ENCODE measurements at places on chromosomes 3 and 15.

GRCh38 chr3:120907659-120908029 is 361 bp upstream of the STXBP5L start:
- no peak for DNase-seq

GRCh38 chr3:183975981-183976662 is 41.6 kb downstream of the ABCC5 start:
- no peak for DNase-seq

DNA sequence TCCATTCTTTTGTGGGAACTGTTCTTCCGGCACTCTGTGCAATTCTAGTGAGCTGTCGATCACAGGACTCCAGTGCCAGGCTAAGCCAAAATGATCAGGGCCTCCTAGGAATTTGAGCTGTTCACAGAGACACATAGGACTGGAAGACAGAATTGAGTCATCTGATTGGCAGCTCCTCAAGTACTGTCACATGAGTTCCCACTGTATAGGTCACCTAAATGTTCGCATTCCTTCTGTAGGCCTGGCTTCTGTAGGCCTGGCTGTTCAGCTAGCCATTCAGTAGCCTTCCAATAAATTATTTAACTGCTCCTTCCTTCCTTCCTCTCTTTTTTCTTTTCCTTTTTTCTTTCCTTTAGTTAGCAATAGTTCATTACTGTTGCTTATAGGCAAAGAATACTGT is 4.3 kb downstream of the PROS1 start:
- no peak for DNase-seq

GRCh38 chr3:64229903-64230302 is 4.6 kb upstream of the PRICKLE2 start:
- DNase-seq, result no peak

DNA sequence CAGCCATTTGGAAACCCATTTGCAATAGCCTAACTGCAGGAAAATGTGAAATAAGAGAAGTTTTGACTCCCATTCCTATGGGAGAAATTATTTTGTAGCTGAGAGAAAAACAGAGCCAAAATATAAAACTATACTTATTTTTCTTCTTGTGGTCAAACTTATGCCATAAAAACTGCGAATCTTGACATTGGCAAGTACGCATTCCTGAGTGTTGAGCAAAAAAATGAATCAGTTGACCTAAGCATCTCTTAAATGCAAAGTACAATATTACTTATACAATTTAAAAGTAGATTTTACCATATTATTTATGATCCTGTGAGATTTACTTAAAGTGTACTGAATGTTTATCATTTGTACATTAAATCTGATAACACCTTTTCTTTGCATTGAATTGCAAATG is 50.1 kb upstream of the CMC1 start:
- no peak for DNase-seq

- DNase-seq, result no peak
Observed at GRCh38 chr3:177050501-177051237, 146.6 kb downstream of the TBL1XR1 start.

DNA sequence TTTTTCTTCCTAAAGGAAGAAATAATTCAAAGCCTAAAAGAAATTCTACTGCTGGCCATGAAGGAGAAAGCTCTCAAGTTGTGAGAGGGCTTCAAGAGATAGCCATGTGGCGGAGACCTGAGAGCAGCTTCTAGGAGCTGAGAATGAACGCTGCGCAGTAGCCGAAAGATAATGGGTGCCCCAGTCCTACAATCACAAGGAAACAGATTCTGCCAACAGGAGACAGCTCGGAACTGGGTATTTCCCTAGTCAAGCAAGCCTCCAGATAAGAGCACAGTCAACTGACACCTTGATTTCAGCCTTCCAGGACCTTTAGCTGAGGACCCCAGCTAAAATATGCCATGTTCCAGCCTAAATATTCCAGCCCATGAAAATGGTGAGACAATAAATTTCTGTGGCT is 824.1 kb downstream of the FHIT start:
- DNase-seq, result no peak

- DNase-seq, result no peak
Observed at GRCh38 chr3:40055361-40055760, 246.0 kb downstream of the MYRIP start.

- DNase-seq, result no peak
Observed at GRCh38 chr15:52200831-52201365, 9.7 kb upstream of the GNB5 start.

DNA sequence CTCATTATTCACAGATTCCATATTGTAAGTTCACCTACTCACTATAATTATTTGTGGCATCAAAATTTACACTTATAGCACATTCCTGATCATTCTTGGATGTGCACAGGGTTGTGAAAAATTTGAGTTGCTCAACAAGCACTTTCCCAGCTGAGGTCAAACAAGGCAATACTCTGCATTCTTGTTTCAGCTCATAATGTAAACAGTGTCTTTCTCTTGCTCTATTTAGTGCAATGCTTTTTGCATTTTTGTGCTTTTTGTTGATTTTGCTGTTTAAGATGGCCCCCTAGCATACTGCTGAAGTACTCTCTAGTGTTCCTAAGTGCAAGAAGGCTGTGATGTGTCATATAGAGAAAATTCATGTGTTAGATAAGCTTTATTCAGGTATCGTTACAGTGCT is 66.7 kb upstream of the TNIK start:
- DNase-seq, result no peak

DNA sequence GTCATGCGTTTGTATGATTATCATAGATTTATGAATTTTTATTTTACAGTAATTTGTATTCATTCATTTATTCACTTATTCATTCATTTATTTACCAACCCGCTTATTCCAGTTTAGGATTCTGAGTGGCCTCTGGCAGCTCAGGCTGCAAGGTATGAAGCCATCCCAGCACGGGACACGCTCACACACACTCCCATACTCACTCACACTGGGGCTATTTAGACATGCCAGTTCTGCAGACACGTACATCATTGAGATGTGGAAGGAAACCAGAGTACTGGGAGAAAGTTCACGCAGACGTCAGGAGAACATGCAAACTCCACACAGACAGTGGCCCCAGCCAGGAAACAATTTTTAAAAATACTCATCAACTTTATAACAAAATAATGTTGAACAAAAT is 5.1 kb downstream of the CDIN1 start:
- DNase-seq, result no peak

GRCh38 chr3:46946416-46946815 is 30.1 kb downstream of the CCDC12 start:
- no peak for DNase-seq

GRCh38 chr3:187011915-187012314 is 81.6 kb downstream of the ST6GAL1 start:
- DNase-seq, result no peak

DNA sequence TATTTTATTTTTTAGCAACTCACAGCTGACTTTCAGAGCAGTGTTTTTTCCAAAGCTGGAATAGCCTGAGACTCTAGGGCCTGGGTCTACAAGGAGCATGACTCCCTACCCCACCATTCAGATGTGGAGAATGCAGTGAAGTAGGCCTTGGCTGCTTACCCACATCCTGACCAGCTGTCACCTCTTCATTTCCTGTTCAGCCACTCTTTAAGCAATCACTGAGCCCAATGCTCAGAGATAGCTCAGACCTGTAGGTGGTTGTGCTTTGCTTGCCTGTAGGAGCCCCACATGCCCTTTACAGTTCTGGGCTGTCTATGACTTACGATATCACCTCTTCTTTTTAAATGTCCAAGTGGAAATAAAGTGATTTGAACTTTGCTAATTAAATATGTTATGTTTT is 148.1 kb downstream of the NEK11 start:
- no peak for DNase-seq

GRCh38 chr3:89957451-89957850 is 850.0 kb downstream of the EPHA3 start:
- no peak for DNase-seq

- no peak for DNase-seq
Observed at GRCh38 chr15:78989701-78990240, 44.9 kb upstream of the CTSH start.

GRCh38 chr15:77031376-77032050 is 36.6 kb downstream of the PSTPIP1 start:
- no peak for DNase-seq

DNA sequence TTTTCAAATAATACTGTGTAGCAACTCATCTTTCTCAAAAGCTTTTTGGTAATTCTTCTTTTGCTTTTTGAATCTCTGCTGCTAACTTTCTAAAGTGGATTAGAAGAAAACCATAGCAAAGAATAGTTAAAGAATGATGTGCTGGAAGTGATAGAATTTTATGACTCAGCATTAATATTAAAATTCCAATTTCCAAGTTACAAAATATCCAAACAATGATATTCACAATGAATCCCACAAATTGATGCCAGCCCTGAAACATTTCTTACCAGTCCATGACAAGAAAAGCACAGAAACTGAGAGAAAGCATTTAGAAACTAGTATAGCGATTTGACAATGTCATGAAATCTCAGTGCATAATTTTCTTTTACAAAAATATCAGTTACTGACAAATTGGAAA is 482.2 kb downstream of the RBMS3 start:
- no peak for DNase-seq

DNA sequence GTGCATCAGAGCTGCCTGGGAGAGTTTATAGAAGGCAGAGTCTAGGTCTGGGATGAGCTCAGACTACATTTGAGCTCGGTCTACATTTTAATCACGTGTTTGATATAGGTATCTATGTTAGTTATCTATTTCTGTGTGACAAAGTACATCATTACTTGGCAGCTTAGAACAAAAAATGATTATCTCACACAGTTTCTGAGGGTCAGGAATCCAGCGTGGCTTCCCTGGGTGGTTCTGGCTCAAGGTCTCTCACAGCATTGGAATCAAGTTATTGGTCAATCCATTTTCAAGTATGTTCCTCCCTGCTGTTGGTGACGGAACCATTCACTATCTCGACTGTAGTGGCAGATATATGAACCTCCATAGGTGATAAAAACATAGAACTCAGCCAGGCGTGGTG is 71.7 kb downstream of the ABHD5 start:
- no peak for DNase-seq

DNA sequence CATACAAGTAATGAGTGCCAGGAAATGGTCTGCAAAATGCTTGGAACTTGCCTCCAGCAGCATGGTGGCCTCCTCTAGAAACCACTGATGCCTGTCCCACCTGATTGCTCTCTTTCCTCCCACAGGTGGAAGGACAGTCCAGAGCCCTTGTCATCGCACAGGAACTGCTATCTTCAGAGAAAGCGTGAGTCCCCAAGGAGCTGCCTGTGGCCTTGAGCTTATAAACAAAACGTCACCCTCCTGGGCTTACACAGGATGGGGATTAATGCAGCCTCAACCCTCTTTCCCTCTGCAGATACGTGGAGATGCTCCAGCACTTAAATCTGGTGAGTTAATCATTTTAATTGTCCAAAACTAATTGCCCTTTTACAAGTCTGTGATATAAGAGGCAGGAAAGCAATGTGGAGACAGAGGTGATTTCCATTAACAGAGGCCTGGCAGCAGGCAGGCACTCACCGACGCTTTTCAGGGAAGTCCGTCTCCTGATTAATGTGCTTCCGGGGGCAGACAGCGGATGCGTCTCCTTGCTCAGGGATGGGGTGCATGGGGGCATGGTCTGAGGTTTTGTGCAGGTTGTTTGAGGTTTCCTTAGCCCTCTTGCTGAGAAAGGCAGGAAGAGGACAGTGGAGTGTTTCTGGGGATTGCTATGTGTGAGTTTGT is 61.8 kb downstream of the FGD5 start:
- no peak for DNase-seq

DNA sequence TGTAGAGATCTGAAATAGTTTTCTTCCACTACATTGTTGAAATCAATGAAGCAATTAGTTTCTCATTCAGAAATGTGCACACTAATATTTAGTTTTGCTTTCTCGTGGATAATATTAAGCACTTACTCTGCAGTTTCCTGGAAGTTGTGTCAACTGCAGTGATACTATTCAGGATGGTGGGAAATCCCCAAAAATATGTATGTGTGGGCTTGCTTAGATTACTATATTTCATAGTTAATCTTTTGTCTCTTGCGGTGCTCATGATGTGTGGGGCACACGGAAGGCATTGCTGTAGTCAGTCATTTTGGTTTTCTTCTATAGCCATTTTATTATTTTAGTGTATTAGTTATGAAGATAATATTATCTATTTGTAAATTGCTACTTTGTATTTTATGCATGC is 19.7 kb downstream of the RAB11A start:
- no peak for DNase-seq

GRCh38 chr3:192947421-192947820 is 29.8 kb upstream of the MB21D2 start:
- no peak for DNase-seq

DNA sequence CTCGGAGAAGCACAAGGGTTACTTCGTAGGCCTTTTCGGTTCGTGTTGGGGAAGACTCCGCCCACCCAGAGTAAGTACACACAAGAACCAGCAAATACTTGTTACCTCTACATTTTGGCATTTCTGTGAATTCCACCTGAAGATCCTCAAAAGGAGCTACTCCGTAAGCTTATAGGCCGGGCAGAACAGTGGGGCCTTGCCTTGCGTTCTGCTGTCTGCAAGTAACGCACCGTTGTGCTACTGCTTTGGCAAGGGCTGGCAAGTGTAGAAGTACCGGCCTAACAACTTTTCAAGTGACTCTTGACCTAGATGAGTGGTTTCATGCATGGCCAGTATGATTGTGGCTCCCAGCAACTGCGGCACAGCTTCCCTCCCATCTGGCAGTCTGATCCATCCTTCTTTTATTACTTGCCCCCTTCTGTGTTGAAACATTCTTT is 6.4 kb upstream of the DNAAF4 start:
- no peak for DNase-seq

- no peak for DNase-seq
Observed at GRCh38 chr15:48451241-48451640, 120.0 kb downstream of the DUT start.

DNA sequence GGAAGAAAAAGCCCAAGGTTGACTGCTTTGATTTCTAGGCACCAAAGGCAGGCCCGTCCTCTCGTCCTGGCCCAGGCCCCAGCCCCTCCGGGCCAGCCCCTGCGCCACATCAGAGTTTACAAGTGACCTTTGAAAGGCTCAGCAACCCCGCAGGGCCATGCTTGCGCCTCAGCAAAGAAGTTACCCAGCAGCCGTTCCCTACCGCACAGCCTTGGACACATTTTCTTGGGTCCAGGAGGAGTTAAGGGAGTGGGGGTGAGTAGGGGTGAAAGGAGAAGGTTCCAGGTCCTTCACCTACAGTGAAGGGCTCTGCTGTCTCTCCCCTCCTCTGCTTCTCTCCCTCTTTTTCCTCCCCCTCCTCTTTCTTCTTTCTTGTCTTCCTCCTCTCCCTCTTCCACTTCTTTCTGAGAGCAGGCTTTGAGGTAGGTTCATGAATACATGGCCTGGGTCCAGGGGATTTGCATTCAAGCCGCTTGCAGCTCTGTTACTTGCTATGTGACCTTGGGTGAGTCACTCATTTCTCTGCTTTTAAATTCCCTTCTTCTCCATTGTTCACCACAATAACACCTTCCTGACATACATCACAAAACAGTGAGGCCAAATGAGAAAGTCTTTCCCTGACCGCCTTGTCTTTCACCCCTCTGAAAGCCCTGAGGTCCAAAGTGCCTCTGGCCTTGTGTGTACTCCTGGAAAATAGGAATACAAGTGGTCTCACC is 223.3 kb upstream of the TPRG1 start:
- no peak for DNase-seq

DNA sequence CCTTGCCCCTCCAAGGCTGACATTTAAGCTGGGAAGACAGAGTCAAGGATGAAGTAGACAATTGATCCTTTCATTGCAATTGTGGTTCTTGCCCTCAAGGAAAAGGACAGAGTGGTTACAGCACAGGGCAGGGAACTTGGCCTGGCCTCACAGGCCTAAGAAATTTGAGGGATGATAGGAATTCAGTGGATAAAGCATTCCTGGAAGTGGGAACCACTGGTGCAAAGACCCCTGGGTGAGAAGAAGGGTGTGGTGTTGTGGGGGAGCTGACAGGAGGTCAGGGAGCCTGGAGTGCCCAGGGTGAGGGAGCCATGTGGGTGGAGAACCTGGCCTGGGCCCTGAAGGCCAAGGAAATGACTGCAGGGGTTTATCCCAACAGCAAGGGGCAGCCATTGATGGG is 287.4 kb downstream of the UACA start:
- no peak for DNase-seq
